Activated CD4-positive, alpha-beta T cell treated with anti-CD3 and anti-CD28 coated beads, Interleukin-2, amount 10 ng/mL, durations not matched to agents 7 days and 5 days (primary cell): ENCODE measurements at places on chromosomes 3 and 15. TPM values are rescaled to one million over a fixed set of nuclear protein-coding genes. Genes with fewer than 3 reads are reported as not detected.

Gene CD200
- 4.0 TPM for total RNA-seq

DNA sequence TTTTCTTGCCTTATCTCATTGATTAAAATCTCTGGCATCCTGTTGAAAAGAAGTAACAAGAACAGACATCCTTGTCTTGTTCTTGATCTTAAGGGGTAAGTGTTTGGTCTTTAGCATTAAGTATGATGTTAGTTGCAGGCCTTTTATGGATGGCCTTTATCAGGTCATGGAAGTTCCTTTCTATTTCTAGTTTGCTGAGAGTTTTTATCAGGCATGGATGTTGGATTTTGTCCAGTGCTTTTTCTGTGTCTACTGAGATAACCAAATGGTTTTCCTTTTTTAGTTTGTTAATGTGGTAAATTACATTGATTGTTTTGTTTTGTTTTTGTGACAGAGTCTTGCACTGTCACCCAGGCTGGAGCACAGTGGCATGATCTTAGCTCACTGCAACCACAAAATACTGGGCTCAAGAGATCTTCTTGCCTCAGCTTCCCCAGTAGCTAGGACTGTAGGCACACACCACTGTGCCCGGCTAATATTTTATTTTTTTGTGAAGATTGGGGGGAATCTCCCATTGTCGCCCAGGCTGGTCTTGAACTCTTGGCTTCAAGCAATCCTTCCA lies 26.3 kb downstream of the MRAS start:
- no peak overlapping the region for H3K27ac ChIP-seq
- H3K4me1 ChIP-seq = no peaks in the 10 kb centered on the region
- no peaks in the 10 kb centered on the region for H3K36me3 ChIP-seq
- no peak overlapping the region for H3K4me3 ChIP-seq
- DNase-seq = no peak

DNA sequence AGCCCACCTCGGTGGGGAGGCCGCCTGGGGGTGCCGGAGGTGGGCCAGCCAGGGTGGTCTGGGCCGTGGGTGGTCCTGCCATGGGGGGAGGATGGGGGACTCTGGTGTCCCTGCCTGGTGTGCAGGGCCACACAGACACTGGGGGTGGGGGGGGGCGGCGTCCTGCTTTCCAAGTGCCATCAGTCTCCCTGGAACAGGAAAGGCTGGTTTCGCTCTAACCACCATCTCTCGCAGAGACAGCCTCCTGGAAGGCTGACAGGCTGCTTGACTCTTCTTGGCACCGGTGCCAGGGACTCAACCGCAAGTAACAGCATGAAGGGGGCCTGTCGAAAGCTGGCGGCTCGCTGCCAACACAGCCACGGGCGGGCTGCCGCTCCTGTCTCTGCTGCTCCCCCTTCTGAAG lies 40.3 kb downstream of the RGMA start:
- no peaks in the 10 kb centered on the region for H3K36me3 ChIP-seq
- H3K27me3 ChIP-seq = no peaks in the 10 kb centered on the region
- no peak for DNase-seq
- H3K4me3 ChIP-seq = no peak overlapping the region
- no peak overlapping the region for H3K27ac ChIP-seq

DNA sequence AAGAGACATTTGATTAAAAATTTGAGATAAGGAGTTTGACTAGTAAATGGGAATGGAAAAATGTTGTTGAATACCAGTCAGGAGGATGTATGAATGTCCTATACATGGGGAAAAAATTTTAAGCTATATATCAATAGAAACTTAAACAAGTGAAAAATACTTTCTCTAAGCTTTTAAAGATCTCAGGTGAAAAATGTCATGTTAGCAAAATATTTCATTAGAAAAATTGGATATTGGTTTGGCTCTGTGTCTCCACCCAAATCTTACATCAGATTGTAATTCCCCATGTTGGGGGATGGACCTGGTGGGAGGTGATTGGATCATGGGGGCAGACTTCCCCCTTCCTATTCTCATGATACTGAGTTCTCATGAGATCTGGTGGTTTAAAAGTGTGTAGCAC lies 279.6 kb upstream of the CADM2 start:
- no peaks in the 10 kb centered on the region for H3K27me3 ChIP-seq
- no peak overlapping the region for H3K27ac ChIP-seq
- H3K4me3 ChIP-seq = no peak overlapping the region
- no peaks in the 10 kb centered on the region for H3K4me1 ChIP-seq
- no peaks in the 10 kb centered on the region for H3K36me3 ChIP-seq
- no peak for DNase-seq
